Stimulated activated CD4-positive, alpha-beta T cell treated with anti-CD3 and anti-CD28 coated beads, Interleukin-2, amount 100 ng/mL, for 4 hours (primary cell): ENCODE measurements at places on chromosomes 4 and X.
A peak's percentile ranks its signal among the peaks of the same experiment; 100 is the strongest.

- DNase-seq, result no peak
Observed at GRCh38 chr4:188959424-188959823, 820.2 kb downstream of the TRIML1 start.

DNA sequence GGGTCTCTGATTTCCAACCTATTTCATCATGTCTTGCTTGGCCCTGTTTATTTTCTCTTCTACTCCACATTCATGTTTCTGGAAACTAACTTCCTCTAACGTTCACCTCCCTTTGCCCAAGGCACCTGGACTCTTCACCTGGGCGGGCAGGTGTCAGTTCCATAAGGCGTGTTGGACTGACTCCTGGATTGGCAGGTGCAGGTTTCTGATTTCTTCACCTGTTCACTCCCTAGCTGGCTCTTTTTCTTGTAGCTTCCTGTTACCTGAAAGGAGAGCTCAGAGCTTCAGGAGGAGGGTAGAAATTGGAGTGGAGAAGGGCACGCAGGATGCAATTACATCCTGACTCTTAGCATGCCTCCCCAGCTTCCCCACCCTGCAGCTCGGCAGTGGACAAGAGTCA lies 350.8 kb upstream of the KLF3 start:
- DNase-seq, result no peak

DNA sequence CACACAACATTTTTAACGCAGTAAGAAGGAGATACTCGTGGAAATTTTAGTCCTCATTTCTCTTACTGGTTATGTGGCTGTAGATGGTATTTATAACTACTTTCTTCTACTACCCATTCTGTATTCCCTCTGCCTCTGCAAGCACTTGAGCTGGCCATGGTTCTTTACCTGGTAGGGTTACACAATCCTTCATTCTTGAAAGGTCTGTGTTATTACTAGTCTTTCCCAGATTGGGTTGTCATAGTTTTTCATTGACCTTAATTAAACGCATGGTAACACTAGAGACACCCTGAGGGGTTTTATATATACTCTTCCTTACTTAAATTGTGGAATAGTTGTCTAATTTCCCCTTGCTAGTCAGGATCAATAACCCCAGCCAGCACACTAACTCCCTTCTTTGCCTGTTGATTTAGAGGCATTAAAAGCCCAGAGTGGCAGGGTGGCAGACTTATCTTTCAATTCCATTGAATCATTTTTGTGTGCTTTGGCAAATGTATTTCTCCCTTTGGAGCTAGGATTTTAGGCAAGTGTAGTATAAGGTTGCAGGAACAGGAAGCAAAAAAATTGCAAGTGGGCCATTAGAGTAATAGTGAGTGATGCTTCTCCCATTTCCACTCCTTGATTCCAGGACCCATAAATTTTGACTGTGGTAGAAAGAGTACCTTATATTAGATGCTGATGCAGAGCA lies 113.6 kb upstream of the EMCN start:
- DNase-seq, result no peak

DNA sequence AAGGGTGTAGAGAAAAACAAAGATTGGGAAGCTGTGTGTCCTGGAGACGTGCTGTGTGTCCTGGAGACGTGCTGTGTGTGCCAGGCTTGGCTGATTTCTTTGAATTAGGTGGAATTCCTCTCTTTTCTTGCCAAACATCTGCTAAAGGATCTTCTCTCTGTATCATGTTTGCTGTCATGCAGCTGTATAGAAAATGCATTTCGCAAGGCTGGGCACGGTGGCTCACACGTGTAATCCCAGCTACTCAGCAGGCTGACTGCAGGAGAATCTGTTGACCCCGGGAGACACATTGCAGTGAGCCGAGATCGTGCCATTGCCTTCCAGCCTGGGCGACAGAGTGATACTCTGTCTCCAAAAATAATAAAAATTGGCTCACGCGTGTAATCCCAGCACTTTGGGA lies 187.0 kb downstream of the CRLF2 start:
- DNase-seq, result no peak

GRCh38 chrX:32267796-32268195 lies 943.6 kb downstream of the DMD start:
- no peak for DNase-seq

GRCh38 chrX:24014388-24015018 lies 12.5 kb downstream of the KLHL15 start:
- peak; percentile 45 for DNase-seq

- no peak for DNase-seq
Observed at GRCh38 chrX:55107911-55108310, 19.1 kb downstream of the PAGE2 start.

GRCh38 chrX:1754077-1754476 lies 139.2 kb downstream of the ASMT start:
- no peak for DNase-seq

- DNase-seq, result no peak
Observed at GRCh38 chrX:39725928-39726619, 371.7 kb downstream of the BCOR start.

- no peak for DNase-seq
Observed at GRCh38 chrX:38870361-38870895, 69.2 kb downstream of the MID1IP1 start.

DNA sequence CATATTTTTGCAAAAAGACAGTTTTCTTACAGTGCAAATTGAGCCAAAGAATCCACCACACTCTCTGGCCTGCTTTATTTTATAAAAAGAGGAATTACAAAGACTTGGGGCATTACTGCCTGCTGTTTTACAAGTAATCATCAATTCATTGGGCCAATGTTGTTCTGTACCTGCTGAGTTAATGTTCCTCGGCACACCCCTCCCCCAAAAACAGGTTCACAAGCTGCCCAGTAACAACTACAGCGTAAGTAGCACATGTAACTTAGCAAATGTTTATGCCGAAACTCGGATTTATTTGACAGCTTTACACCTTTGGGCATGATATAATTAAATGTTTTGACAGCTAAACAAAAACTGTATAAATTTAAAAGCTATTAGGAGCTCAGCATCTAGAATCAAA lies 214.6 kb upstream of the MAB21L2 start:
- no peak for DNase-seq

DNA sequence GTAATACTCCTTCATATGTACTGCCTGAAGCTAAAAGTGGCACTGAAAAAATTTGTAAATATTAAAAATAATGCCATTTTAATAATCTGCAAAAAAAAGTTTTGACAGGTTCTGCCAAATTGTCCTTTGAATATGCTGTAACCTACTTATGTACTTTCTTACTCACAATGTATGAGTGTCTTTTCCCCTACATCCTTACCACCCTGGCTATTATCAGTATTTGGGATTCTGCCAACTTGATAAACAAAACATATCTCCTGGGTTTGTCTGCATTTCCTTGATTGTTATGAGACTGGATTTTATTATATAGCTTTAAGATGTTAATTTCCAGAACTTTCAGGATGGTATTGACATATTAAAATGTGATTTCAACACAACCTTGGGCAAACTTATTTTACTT lies 187.9 kb downstream of the CHM start:
- no peak for DNase-seq

GRCh38 chr4:90951037-90951436 lies 823.8 kb downstream of the CCSER1 start:
- no peak for DNase-seq

GRCh38 chrX:17919896-17920446 lies 58.9 kb upstream of the RAI2 start:
- DNase-seq, result no peak

DNA sequence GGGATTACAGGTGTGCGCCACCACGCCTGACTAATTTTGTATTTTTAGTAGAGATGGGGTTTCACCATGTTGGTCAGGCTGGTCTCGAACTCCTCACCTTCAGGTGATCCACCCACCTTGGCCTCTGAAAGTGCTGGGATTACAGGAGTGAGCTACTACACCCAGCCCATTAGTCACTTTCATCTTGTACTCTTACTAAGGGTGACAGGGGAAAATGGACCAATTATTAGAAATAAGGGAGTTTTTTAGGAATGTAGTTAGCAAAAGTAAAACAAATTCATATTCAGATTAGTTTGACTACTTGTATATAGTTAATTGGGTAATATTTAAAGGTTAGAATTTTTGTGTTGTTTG lies 26.1 kb downstream of the SMARCA5 start:
- no peak for DNase-seq

DNA sequence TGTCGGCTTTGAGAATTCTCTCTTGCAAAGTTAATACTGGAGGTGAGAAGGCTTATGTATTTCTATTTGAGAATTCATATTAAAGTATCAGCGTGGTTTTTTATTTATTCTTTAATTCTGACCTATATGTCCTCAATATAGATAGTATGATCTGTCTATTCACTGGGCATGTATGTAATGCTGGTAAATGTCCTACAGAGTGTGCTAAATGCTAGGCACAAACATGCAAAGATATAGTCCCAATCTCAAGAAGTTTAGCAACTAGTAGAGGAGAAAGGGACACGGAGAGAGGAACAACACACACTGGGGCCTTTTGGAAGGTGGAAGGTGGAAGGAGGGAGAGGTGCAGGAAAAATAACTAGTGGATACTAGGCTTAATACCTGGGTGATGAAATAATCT lies 11.0 kb upstream of the BMPR1B start:
- DNase-seq, result no peak

DNA sequence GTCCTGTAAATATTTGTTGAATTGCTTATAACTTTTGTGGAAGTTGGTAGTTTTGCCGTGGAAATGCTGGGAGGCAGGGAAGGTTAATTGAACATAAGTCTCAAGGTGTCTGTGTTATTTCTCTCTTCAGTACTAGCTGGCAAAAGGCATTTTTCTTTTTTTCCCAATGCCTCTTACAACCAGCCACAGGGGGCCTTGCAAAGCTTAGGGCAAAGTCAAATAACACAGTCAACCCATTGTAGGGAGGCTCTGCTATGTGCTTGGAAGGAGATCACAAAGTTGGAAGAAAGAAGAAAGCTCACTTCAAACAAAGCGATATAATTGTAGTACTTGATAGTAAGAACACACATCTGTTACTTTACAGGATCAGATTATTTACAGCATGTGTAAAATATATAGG lies 802.6 kb downstream of the PDHA2 start:
- DNase-seq, result no peak

DNA sequence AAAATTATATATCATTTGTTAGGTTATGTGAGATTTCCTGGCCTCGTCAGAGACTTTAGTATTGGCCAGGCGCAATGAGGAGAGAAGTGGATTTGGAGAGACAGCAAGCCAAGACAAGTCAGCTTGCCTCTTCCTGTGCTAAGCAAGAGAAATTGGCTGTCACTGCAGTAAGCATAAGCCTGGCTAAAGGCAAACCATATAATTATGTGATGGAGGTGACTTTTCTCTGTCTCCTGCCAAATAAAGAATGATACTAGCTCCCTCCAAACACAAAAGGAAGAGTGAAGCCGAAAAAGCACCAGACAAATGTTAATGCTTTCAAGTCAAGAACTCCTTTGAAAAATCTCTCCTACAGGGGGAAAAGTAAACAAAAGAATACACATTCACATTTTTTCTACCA lies 2246.0 kb downstream of the ARAP2 start:
- DNase-seq, result no peak

DNA sequence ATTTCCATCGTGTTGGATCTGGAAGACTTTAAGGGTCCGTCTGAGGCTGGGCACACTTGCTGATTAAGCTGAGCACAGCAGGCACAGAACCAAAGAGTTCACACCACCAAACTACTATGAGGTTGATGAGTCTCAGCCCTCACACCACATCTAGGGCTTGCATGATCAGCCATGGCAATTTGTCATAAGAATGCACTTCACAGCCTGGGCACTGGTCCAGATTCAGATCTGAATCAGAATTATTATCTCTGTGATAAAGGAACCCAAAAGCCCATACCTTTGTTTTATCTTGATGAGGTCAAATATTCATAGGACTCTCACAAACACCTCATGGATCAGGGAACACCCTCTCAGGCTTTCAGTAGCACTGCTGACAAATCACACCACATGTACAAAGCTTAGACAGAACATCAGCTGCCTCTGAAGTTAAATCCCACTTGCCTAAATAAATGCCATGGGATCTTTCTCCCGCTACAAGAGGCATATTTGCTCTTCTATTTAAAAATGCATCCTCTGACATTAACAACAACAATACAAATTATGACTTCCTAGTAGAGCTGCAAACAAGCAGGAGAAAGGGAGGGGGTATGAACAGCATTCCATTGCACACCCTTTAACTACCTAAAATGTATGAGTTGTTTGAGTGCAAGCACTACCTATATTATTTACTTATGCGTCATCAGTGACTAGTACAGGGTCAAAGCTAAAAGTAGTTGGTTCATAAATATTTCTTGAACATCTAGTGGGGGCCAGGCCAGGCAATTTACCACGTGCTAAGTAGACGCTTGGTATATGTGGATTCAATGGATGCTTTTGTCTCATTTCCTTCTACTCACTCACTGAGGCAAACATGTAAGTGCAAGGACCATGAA lies 186.3 kb upstream of the FGF13 start:
- DNase-seq, result no peak

DNA sequence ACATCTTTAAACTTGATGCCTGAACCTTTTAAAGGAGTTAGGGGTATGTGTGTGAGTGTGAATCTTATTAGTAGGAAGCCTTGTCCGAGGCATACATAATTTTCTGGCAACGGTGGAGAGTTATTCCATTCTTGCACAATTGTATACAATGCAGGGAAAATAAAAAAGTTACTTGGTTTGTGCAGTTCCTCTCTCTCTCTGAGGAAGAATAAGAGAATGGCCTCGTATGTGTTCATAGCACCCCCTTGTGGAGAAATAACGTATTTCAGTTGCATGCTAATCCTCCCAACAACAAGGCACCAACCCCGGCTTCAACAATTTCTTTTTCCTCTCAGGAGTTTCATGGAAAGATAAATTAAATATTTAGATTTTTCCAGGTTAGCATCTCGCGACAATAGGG lies 33.7 kb upstream of the FGF13 start:
- DNase-seq, result no peak

- no peak for DNase-seq
Observed at GRCh38 chrX:123673813-123674212, 59.0 kb downstream of the THOC2 start.
